ENCODE measurements at places on chromosomes 6 and 20. TPM values are rescaled to one million over a fixed set of nuclear protein-coding genes. Genes with fewer than 3 reads are reported as not detected.

OR2H1 gene
- not detected for polyA plus RNA-seq

PAK5 gene
- 0.18 TPM for polyA plus RNA-seq

LMBRD1 gene
- 86.1 TPM for polyA plus RNA-seq

C20orf141 gene
- not detected for polyA plus RNA-seq

IER3 gene
- 14.1 TPM for polyA plus RNA-seq

EGFL8 gene
- polyA plus RNA-seq = 26.2 TPM

KHDC1L gene
- 1.1 TPM for polyA plus RNA-seq

DNA sequence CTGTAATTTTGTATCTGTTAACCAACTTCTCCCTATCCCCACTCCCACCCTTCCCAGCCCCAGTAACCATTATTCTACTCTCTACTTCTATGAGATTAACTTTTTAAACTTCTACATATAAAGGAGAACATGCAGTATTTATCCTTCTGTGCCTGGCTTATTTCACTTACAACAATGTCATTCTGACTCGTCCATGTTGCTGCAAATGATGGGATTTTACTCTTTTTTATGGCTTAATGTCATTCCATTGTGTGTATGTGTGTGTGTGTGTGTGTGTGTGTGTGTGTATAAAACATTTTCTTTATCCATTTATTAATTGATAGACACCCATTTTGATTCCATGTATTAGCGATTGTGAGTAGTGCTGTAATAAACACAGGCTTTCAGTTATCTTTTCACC is 76.1 kb downstream of the COL19A1 start:
- DNase-seq = no peak

DNA sequence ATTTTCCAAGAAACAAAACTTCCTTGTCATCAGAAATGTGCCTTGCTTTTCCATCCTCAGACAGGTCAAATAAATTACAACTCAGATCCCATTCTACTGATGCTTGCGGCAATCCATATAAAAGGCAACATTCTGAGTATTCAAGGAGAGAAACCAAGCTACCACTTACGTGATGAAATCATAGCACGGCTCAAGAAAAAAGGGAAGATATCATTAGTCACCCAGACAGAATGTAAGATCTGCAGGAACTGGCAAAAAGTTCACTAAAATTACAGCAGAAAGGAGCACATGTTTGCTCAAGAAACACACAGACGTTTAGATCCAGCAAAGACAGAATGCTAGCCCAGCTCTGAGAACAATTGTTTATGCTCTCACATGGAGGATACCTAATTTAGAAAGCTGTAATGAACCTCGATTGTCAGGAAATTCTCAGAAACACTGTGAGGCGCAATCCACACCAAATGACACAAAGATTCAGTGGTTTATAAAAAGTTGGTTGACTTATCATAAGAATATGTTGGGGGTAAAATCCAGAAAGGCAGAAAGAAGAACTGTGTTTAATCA is 304.2 kb downstream of the ADGRG6 start:
- DNase-seq = no peak

DNA sequence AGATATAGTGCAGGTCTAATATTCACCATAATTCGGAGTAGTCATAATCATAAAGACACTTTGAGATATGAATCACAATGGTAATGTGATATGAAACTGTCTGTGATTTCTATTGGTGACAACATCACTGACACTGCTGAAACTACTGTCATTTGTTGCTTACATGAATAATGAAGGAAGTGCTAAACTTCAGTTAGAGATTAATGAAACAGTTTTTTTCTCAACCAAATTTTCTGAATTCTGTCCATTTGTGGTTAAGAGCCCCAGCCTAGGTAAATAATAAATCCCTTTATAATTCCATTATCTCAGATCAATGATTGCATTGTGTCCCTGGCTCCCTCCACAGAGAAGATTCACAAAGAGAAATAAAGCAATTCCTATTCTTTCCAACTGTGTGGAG is 122.6 kb downstream of the HIVEP2 start:
- no peak for DNase-seq

GRCh38 chr6:137341681-137342195 is 122.6 kb upstream of the IFNGR1 start:
- peak; percentile 72 for DNase-seq

GRCh38 chr6:111503194-111503593 is 20.2 kb upstream of the REV3L start:
- no peak for DNase-seq

- no peak for DNase-seq
These were observed 61.6 kb downstream of the PLCB4 start for GRCh38 chr20:9130521-9130920.

GRCh38 chr20:9052136-9052535 is 16.8 kb upstream of the PLCB4 start:
- DNase-seq = no peak

DNA sequence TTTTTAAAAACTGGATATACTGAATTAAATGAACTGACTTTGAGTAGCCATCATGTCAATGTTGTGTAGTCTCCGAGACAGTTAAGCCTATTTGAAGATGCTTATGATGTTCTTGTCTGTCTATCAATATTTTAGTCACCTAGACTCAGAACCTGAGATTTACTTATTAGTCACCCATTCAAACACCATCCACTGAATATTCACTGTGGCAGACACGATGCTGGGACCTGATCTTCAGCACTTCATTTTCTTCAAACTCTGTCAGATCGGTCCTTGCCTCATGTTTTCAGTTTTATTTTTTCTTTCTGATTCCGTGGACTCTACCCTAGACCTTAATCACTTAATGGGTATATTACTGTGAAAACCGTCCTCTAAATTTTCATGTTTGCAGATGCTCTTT is 123.7 kb upstream of the MCHR2 start:
- no peak for DNase-seq

GRCh38 chr6:22830463-22830862 is 261.1 kb downstream of the HDGFL1 start:
- no peak for DNase-seq

GRCh38 chr20:50389438-50389807 is 120.8 kb upstream of the PTPN1 start:
- DNase-seq = no peak

GRCh38 chr6:63661769-63662168 is 26.2 kb downstream of the PHF3 start:
- no peak for DNase-seq

DNA sequence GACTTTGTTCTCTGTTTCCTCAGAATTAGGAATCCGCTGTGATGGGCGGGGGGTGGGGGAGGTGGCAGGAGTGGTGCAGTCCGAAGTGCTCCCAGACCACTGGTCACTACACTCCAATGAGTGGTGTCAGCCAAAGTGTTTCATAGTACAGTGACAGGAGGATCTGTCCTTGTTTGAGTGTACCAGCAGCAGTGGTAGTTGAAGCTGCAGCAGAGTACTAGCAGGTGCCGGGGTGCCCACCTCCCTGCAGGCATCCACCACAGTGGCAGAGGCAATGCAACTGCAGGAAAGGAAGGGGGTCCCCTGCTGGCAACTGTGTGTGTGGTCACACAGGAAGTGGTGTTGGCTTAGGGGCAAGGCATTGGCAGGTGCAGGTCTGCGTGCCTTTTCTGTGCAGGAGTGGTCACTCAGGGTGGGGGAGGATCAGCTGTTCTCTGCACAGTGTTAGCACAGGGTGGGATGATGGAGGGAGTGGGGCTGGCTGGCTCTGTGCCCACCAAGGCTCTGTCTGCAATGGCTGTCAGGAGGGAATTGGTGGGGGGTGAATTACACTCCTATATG is 9.7 kb downstream of the HLA-DOB start:
- no peak for DNase-seq

DNA sequence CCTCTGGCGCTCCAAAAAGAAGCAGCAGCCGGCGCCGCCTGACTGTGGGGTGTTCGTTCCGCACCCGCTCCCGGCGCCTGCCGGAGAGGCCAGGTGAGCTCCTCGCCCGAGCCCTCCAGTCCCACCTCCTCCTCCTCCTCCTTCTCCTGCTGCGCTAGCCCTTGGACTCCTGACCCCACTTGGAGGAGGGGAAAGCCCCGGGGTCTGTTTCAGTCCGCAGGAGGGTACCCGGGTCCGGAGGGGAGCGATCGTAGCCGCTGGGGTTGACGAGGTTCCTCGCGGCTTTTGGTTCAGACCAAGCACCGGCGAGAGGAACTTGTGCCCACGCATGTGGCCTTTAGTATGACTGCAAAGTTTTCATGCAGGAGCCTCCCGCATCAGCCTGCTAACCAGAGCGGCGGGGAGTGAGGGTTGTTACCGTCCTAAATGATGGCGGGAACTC is 493 bp downstream of the CRYBG1 start:
- no peak for DNase-seq

GRCh38 chr6:75418233-75418632 is 75.4 kb downstream of the FILIP1 start:
- DNase-seq = no peak

DNA sequence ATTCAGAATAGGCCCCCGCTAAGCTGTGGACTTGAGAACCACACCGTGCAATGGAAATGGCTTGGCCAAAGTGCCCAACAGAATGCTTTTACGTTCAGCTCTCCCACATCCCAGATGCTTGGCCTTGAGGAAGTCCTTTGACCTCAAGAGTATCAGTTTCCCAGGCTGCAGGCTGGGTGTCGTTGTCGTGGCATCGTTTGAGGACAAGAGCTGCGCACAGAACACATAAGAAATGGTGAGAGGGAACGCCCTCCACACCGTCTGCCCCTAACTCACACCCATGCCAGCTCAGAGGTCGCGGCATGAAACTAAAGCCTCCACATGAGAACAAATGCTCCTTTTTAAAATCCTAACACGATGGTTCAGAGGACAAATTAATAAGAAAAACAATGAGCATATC is 37.0 kb downstream of the NFATC2 start:
- DNase-seq = no peak

DNA sequence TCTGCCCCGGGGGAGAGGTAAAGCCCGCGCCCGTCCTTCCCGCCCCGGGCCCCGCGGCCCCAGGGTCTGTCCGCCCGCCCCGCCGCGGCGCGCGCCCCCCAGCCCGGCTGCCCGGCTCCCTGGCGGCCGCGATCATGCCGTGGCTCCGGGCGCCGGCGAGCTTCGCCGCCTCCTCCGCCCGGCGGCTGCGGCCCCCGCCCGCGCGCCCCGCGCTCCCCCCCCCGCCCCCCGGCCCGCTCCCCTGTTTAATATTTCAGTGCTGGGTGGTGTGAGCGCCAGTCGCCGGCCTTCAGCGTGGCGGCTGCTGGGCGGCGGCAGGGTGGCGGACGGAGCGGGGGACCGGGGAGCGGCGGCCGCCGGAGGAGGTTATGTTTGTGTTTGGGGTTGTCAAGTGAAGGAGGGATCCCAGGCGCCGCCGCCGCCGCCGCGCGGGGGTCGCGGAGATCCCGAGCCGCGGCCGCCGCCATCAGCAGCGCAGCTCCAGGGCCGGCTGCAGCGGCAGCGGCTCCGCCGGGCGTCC is at the start of gene HIVEP1:
Gene HIVEP1, plus strand, starts transcription at position 275 of the 520 bp plus-strand sequence. CDS start 3,317 bp downstream, outside the sequence.
- no peak for DNase-seq

DNA sequence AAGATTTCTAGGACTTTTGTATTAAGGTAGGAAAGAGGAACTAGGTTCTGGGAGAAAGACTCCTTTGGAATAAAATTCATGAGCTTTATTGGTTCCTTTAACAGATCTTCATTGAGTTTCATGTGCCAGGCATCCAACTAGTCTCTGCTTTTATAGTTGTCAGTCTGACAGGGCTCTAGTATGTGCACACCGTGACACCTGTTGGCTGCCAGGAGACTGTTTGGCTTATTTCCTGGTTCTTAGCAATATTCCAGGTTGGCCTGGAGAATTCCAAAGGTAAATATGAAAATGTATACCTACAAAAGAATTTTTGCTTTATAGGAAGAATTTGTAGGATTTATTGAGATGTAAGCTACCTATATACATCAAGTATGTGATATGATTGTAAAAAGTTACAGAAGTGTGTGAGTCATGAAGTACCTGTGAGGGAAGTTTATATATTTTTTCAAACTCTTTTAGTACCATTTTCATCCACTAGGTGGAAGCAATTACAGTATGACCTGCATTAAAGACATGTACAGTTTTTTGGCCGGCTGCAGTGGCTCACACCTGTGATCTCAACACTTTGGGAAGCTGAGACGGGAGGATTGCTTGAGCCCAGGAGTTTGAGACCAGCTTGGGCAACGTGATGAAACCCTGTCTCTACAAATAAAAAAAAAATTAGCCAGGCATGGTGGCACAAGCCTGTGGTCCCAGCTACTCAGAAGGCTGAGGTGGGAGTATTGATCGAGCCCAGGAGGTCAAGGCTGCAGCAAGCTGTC is 35.2 kb downstream of the NDUFAF5 start:
- no peak for DNase-seq

DNA sequence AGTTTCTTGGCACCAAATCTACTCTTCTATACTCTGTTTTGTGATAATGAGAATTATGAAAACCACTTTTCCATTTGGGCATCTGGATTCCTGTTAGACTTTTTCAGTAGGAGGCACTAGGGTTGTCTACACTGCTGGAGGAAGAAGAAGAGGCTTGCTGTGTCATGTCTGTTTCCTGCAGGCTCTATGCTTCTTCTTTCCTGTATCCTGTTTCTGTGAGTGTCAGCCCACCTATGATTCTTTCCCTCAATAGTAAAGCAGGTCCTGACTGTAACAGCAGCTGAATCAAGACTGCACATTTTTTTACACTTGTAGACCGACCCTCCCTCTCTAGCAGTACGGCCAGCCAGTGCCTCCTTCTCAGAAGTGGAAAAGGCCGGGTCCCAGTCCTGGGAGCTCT is 603.9 kb downstream of the HDGFL1 start:
- no peak for DNase-seq

DNA sequence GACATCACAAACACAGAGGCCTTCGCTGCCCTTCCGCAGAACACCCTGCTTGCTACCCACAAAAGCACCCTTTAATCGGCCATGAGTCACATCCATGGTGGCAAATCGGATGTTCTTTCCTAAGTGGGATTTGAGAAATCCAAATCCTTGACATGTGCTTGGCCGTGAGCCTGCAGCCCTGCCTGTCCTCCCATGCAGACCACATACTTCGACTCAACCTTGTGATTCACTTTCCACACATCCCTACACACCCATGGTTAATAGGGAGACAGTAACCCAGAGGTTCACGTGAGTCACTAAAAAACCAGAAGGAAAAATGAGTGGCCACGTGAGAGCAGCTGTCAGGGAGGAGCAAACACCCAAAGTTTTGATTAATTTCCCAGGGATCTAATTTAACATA is 19.4 kb downstream of the RAMACL start:
- DNase-seq = no peak

DNA sequence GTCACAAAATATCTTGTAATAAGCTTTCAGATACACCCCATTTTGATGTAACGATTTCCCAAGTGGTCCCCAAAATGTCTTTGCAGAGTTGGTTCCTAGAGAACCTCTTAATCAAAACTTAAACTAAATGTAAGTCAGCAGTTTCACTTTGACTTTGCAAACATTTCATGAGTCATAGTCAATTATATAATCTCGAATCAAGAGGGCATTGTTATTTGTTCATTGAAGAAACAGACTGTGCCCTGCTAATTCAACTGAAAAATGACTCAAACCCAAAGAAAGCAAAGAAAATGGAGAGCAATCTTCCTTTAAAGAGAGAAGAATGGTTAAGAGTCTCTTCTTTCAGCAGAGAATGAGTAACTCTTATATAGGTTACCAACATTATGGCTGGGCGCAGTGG is 58.3 kb downstream of the IPCEF1 start:
- DNase-seq = no peak

- no peak for DNase-seq
These were observed 18.4 kb downstream of the GMPR start for GRCh38 chr6:16256781-16257180.
